ENCODE measurements at places on chromosomes 11 and 22.

DNA sequence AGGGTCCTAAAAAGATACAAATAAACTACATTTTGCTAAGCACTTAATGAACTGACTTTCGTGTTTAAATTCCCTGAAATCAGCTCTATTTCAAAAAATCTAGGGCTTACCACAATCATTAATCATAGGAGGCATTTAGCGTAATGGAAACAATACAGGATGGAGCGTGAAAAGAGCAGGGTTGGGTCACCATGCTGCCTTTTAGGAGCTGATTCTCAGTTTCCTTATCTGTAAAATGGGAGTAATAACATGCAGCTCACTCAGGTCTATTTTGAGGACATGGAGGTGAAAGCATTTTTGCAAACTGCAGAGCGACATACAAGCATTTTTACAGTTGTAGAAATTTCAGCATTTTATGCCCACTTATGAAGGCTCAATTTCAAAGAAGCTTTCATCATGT, 407.0 kb downstream of the TENM4 start:
- no peaks in the 10 kb centered on the region for H3K36me3 ChIP-seq
- DNase-seq = no peak
- no peak overlapping the region for H3K4me3 ChIP-seq
- H3K4me1 ChIP-seq = peaks cover 2% of the 10 kb centered on the region
- peaks cover 26% of the 10 kb centered on the region for H3K27me3 ChIP-seq
- no peak overlapping the region for H3K27ac ChIP-seq

- H3K27me3 ChIP-seq = no peaks in the 10 kb centered on the region
- H3K27ac ChIP-seq = peak overlapping the region; percentile 85
- H3K36me3 ChIP-seq = no peaks in the 10 kb centered on the region
- DNase-seq = no peak
- H3K4me1 ChIP-seq = peaks cover 50% of the 10 kb centered on the region
Observed at GRCh38 chr11:44559207-44559939, 6.1 kb upstream of the CD82 start.

GRCh38 chr11:33257160-33257896, at the start of gene HIPK3:
HIPK3 (plus strand) TSS chr11:33257381.
- H3K27ac ChIP-seq = peak within 1 kb of the TSS; percentile 98
- H3K27me3 ChIP-seq = no peaks in the 10 kb centered on the region
- peaks cover 39% of the 10 kb centered on the region for H3K4me1 ChIP-seq
- DNase-seq = peak; percentile 81

DNA sequence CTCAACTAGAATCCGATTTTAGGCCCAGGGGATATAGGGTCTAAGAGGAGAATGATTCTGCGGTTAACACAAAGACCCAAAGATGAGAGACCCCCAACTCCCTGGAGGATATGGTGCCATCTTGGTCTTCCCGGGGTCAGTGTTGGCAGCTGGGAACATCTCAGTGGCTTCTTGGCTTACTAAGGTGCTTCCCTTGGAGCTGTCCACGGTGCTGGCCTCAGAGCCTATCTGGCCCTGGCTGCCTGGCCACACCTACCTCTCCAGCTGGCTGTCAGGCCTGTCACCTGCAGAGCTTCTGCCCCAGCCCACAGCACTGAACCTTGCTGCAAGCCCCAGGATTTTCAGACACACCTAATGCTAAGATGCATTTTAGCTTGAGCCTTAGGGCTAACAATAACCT, 70.7 kb upstream of the THY1 start:
- no peak overlapping the region for H3K4me3 ChIP-seq
- DNase-seq = no peak
- H3K36me3 ChIP-seq = no peaks in the 10 kb centered on the region
- H3K27ac ChIP-seq = no peak overlapping the region
- peaks cover 5% of the 10 kb centered on the region for H3K27me3 ChIP-seq

GRCh38 chr11:7511401-7511800, 2.4 kb upstream of the PPFIBP2 start:
- H3K27me3 ChIP-seq = peaks cover 3% of the 10 kb centered on the region
- no peak for DNase-seq
- H3K4me1 ChIP-seq = peaks cover 40% of the 10 kb centered on the region
- no peak overlapping the region for H3K4me3 ChIP-seq
- no peaks in the 10 kb centered on the region for H3K36me3 ChIP-seq

GRCh38 chr22:18987765-18988164, 51.7 kb upstream of the PRODH start:
- H3K27me3 ChIP-seq = peaks cover 5% of the 10 kb centered on the region
- H3K27ac ChIP-seq = no peak overlapping the region
- H3K4me1 ChIP-seq = no peaks in the 10 kb centered on the region
- H3K36me3 ChIP-seq = no peaks in the 10 kb centered on the region
- H3K4me3 ChIP-seq = no peak overlapping the region

DNA sequence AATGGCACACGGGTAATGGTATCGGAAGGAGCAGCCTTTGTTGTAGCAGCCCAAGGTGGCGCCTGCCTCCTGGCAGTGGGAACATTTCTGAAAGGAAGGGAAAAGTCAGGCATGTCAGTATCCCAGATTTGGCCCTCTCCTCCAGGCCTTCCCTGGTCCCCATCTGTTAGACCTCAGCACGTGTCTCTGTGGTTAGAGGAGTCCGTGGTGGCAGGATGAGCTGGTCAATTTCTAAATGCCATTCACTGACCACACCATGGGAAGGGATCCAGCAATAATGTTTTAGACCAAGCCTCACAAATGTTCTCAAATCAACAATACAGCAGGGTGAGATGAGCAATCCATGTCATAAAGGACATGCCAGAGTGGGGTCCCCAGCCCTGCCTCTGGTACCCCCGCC, 49.0 kb upstream of the CYP2D6 start:
- no peak overlapping the region for H3K4me3 ChIP-seq
- no peak overlapping the region for H3K27ac ChIP-seq
- peaks cover 75% of the 10 kb centered on the region for H3K4me1 ChIP-seq
- H3K36me3 ChIP-seq = peaks cover 26% of the 10 kb centered on the region
- no peaks in the 10 kb centered on the region for H3K27me3 ChIP-seq

DNA sequence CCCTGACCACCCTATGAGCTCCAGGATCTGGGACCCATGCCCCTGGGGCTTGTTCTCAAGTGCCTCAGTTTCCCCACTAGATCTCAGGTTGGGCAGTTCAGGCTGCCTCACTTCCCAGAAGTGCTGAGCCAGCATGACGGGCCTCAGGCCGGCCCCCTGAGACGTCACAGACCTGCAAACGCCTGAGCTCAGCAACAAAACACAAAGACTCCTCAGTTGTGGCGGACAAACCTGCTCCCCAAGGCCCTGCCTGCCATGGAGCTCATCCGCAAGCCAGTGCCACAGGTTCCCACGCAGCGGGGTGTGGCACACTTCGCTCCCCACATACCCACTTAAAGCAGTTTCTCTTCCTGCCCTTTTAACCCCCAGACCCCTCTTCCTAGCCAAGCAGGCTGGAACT, 45.2 kb downstream of the NECTIN1 start:
- H3K4me1 ChIP-seq = peaks cover 4% of the 10 kb centered on the region
- H3K27me3 ChIP-seq = peaks cover 3% of the 10 kb centered on the region
- no peak for DNase-seq

DNA sequence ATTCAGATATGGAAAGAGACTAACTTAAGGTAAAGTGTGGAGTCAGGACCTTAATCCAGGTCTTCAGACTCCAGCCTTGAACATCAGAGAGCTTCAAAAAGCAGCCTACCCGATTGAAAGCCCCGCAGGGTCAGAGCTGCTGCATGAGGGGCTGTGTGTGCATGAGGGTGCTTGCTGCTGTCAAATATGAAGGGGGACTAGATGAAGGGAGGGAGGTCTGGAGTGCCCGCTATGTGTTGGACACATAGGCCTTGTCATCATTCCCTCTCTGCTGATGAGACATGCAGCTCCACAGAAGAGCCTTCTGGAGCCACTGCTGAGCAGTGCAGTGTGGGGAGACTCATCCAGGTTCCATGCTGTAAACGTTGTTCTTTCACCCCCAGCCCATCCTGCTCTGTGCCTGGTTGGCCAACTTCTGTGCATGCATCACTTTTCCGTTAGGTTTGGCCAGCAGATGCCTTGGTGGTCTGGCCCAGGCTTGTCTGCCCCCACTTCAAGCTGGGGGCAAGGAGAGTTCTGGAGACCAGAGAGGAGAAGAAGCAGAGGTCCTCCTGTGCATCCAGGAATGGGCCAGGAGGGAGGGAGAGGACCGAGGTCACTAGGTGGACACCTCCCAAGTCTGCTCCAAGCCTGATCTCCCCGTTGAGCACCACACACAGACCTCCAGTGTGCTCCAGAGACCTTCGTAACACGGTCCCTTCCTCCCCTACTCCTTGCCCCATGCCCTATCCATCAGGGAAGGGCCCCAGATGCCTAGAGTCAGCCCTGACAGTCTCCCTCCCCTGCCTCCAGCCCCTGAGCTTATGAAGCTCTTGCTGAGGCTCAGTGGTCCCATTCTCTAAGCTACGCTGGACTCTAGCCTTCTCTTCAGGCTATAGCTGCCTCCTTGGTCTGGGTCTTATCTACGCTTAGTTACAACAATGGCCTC, 32.0 kb downstream of the LRRC32 start:
- no peaks in the 10 kb centered on the region for H3K36me3 ChIP-seq
- H3K4me3 ChIP-seq = no peak overlapping the region
- no peak for DNase-seq
- peaks cover 46% of the 10 kb centered on the region for H3K4me1 ChIP-seq

DNA sequence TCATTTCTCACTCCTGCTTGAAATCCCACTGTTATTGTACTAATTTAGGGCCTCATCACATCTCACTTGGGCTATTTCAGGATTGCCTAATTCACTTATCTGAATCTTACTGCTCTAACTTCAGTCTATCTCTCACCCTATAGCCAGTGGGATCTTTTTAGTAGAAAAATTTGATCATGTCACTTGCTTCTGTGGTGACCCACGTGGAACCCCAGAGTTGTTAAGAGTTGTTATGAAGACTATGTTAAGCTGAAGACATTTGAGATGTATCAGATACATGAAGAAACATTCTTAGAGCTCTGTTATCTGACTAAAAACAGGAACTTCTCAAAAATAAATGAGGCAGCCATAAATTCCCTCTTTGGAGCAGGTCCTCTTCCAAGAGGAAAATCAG, 1375.6 kb upstream of the TENM4 start:
- H3K27me3 ChIP-seq = no peaks in the 10 kb centered on the region
- H3K4me1 ChIP-seq = peaks cover 8% of the 10 kb centered on the region
- H3K4me3 ChIP-seq = no peak overlapping the region
- no peaks in the 10 kb centered on the region for H3K36me3 ChIP-seq
- no peak overlapping the region for H3K27ac ChIP-seq
- no peak for DNase-seq

Measured in activated naive CD8-positive, alpha-beta T cell treated with anti-CD3 and anti-CD28 coated beads, Interleukin-2, amount 50 U/mL, for 24 hours (primary cell).